ENCODE measurements at places on chromosomes 13 and 19.

GRCh38 chr13:27035892-27036235 lies 135.7 kb downstream of the USP12 start:
- no peak for DNase-seq

DNA sequence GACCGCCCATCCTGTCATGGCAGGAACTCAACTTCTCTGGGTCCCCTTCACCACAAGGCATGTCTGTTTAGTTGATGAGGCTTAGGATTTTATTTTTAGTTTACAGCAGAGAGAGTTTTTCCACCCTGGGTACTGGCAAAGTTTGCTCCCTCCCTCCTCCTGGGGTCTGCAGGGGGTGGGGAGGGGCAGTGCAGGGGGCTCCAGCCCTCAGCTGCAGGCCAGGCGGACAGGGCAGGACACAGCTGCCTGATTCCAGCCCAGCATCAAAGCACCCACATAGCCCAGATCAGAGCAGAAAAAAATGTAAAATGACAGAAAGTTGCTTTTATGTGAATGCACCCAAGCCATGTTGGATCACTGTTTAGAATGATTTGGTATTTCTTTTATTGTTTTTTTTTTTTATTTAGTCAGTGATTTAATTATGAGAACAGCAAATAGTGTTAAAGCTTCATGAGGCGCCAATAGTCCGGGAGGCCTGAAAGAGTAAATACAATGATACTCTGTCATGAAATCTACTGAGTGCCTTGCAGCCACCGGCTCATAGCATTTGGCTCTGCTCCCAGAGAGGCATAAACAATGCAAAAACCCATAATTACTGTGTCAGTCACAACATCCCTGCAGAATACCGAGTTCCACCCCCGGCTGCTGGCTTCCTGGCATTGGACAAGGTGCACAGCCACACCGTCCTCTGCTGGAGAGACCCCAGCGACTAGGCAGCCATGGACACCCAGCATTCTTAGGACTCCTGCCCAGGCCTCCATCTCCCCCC lies 923.5 kb downstream of the UQCRFS1 start:
- DNase-seq: no peak

- DNase-seq: no peak
Measured at GRCh38 chr19:19083413-19084178, 19.8 kb downstream of the SLC25A42 start.

DNA sequence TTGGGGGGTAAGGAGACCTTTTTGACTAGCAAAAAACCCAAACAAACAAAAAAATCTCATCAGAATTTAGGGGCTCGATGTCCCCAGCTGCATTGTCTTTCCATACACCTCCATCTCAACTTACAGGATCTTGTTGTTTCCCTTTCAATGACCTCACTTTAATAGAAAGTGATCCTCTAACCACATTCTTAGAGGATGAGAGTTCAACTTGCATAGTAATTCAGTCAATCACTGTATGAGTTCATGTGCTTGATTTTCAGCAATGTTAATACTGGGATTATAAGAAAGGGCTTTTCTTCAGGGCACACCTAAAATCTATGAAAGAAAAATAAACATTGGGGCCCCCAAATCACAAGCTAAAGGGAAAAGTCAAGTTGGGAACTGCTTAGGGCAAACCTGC lies 1512.0 kb downstream of the SLITRK1 start:
- no peak for DNase-seq

DNA sequence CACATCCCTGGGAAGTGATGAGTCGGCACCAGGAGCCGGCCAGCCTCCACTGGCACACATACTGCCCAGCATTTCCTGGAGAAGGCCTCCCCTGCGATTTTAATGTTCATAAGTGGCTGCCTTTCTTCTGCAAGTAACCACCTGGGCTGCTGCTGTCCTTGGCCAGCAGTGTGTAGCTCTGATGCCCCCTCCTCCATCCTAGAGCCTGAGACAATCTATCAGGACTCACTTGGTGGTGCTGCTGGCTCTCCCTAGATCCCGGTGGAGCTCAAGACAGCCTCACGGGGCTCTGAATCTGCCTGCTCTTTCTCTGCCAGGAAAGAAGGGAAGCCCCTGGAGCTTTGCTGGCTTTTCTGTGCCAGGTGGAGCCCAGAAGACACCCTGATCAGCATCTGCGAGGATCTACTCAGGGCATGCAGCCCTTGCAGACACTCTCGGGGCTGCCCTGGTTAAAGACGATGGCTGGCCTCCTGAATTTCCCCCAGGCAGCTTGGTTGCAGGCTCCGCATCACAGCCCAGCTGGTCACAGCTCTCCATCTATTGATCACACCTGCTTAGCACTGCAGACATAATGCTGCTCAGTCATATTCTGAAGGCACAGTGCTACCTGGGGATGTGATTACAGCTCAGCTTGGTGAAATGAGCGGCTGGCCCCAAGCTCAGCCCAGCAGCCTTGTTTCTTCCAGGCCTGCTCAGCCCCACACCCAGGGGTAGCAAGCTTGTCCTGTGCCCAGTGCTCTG lies 122.3 kb downstream of the ZDHHC20 start:
- no peak for DNase-seq

GRCh38 chr19:6185093-6185834 lies 49.8 kb downstream of the ACSBG2 start:
- DNase-seq: no peak
